ENCODE measurements at places on chromosomes 6 and 20.

GRCh38 chr6:20096536-20096935 is 115.7 kb downstream of the MBOAT1 start:
- DNase-seq: peak; percentile 42

- DNase-seq: no peak
Measured at GRCh38 chr20:37233548-37234253, 27.9 kb downstream of the GHRH start.

- DNase-seq: no peak
Measured at GRCh38 chr6:157221817-157222175, 101.5 kb downstream of the TMEM242 start.

DNA sequence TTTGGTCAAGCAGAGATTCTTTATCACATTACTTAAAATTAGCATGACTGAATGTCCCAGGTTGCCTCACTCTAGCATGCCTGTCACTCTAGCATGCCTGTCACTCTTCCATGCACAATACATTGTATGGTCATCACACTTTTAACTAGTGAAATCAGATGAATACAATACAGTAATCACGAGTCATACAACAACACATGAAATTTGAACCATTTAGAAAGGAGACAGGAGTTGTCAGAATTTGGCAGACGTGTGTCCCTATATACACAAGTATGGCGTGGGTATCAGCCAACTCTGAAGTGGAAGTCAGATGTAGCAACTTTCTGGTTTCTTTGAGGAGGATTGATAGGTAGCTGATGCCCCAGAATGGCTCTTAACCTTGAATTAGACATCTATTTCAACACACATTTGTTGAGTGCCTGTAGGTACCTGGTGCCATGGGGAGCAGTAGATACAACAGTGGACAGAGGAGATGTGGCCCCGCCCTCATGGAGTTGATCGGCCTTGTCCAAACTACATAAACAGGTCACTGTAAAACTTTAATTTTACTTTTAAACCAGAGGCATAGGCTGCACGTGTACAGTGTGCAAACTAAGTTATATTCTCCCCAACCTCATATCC is 116.1 kb upstream of the TIAM2 start:
- DNase-seq: no peak

DNA sequence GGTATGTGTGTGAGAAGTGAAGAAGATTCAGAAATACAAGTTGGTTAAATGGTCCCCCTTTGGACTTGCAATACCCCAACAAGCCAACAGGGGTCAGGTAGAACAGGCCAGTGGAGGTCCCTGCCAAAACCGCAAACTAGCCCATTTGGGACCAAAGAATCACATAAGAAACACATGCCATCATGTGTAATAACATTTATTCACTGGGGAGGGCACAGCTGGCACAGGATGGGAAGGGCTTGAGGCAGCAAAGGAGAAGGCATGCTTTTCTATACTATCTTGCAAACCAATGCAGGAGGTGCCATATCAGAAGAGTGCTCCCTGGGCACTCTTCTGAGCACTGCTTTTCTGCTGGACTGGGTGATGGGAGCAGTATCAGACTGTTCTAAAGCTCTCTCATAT is 116.1 kb upstream of the TRAF3IP2 start:
- DNase-seq: no peak

GRCh38 chr20:14664101-14664500 is 326.7 kb upstream of the FLRT3 start:
- no peak for DNase-seq

GRCh38 chr6:120493505-120493904 is 840.8 kb downstream of the TBC1D32 start:
- DNase-seq: no peak

DNA sequence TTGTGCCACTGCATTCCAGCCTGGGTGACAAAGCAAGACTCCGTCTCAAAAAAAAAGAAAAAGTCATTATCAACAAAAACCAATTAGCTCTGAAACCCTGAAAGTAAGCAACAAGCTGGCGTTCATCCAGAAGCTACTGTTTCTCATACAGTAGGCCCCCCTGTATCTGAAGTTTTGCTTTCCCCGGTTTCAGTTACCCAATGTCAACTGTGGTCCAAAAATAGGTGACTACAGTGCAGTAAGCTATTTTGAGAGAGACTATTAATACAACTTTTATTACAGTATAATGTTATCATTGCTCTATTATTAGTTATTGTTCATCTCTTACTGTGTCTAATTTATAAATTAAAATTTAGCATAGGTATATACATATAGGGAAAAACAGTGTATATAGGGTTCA is 135.1 kb downstream of the KIF16B start:
- DNase-seq: no peak

Measured in nucleus accumbens (tissue), 56 donors.